ENCODE measurements at places on chromosomes 13 and 19.

GRCh38 chr13:29963089-29963488 lies 112.7 kb upstream of the UBL3 start:
- DNase-seq = no peak

DNA sequence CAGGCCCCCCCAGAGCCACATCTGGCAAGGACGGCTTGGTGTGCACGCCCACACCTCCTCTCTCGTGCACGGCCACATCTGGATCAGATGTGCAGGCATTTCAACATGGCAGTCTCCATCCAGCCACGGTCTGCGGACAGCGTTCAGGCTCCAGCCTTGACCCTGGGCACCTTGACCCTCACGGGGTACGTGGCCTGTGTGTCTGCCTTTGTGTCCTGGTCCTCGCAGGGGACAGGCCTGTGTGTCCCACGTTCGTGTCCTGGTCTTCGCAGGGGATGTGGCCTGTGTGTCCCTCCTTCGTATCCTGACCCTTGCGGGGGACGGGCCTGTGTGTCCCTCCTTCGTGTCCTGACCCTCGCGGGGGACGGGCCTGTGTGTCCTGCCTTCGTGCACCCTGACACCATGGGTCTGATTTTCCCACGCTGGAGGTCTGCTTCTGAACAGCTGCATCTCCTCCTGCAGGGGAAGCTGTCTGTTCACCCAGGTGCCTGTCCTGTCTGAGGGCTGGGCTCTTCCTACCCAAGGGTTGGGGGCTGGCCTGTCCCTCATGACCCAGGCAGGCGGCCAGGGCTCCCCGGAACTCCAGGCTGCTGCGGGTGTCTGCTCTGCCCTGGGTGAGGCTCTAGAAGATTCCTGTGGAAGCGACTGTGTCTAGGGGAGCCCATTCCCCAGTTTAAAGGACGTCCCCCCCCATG lies 25.3 kb downstream of the RASA3 start:
- no peak for DNase-seq

GRCh38 chr13:34156841-34157365 lies 339.0 kb downstream of the RFC3 start:
- DNase-seq = peak; percentile 66

- DNase-seq = peak; percentile 77
Measured at GRCh38 chr19:31356587-31357314, 7.5 kb upstream of the TSHZ3 start.

DNA sequence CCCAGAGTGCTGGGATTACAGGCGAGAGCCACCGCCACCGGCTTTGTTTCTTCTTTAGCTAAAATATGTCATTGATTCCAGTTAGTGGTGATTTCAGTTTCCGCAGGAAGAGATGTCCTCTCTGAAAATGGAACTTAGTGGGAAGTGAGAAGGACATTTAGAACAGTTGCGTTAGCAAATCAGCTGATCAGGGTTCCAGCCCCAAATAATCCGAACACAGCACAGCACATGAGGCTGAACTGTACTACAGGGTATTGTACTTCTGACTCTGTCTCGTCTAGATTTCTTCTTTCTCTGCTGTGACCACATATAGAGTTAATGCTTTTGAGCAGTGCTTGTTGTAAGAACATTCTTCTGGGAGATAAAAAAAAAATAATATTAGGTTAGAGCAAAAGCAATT lies 314.4 kb downstream of the MYO16 start:
- DNase-seq = no peak

DNA sequence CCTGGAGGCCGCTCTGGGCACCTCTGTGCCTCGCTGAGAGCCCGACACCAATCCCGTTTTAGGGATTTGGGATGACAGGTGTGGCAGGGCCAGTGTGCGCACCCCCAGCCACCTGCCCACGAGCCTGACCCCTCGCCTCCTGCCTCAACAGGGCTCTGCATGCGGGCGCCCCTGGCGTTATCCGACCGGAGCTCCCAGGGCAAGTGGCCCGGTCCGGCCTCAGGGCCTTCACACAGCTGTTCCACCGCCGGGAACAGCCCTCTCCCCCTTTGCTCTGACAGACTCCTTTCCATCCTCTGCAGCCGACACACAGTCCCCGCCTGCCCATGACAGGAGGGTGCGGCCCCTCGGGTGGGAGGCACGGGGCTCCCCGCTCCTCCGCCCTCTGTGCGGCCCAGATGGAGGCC lies 7.1 kb upstream of the WDR18 start:
- no peak for DNase-seq

GRCh38 chr13:20610006-20610405 lies 43.0 kb downstream of the IFT88 start:
- no peak for DNase-seq

GRCh38 chr13:95234242-95234641 lies 67.0 kb downstream of the ABCC4 start:
- DNase-seq = no peak

Measured in stimulated activated CD4-positive, alpha-beta T cell treated with anti-CD3 and anti-CD28 coated beads, Interleukin-15, amount 100 ng/mL, for 24 hours (primary cell).